Fibroblast of skin of left biceps (primary cell): ENCODE measurements at places on chromosomes 2 and 18.

- no peak for DNase-seq
Observed at GRCh38 chr18:33833842-33834241, 255.8 kb downstream of the ASXL3 start.

DNA sequence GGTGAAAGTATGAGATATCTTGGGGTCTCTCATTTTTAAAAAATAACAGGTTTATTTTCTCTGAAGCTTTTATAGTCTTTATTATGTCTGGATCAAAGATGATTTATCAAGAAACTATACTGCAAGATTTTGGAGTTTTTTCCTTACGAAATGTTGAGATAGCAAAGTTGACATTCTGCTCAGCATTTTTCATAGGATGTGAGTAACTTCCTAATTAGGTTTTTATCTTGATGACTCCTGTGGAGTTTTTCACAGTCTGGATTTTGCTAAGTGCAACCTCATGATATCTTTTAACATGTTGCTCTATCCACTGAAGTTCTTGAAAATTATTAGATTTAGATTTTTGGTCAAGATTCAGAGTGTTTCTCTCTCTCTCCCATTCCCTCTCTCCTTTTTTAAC lies 17.8 kb downstream of the TCF7L1 start:
- DNase-seq = no peak

DNA sequence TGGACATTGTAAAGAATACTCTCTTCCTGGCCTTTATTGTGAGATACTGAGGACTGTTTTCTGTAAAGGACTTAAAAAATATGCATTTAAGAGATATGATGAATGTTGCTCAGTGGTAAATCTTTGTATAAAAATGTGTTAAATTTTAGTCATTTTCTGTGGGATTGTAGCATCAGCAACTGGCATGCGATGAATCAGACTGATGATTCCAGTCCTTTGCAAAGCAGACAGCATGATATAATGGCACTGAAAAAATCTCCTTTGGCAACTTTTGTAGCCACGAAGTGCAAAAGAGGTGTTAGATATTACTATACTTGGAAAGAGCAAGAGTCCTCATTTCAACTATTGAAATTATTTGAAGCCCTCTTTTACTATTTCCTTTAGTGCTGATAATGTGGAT lies 678.7 kb downstream of the PLCL1 start:
- peak; percentile 40 for DNase-seq

GRCh38 chr2:190545555-190546385 lies 11.2 kb upstream of the NEMP2 start:
- no peak for DNase-seq

DNA sequence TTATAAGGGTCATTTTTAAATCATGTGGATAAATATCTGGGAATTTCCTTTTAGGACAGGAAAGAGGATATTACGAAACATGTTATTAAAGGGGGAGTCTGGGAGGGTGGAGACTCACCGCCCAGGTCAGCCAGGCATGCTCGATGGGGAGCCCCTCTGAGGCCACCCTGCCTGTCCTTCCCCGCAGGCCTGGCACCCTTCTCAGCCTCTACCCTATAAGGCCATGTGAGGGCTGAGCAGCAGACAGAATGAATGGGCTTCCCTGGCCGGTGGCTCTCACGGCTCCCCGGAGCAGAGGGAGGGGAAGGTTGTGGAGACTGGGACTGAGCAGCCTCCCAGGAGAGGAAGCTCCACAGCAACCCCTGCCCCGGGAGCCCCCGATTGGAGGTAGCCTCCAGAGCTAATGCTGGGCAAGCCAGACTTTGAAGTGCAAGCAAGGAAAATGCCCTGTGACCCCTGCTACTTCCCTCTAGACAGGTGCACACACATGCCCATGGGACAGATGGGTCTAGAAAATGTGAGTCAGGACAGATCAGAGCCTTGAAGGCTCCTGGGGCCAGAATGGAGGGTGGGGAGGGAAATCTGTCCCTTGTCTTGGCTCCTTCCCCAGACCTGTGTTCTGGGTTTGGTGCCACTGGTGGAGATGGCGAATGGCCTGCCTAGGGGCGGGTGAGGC lies 13.2 kb upstream of the ARMC9 start:
- no peak for DNase-seq

DNA sequence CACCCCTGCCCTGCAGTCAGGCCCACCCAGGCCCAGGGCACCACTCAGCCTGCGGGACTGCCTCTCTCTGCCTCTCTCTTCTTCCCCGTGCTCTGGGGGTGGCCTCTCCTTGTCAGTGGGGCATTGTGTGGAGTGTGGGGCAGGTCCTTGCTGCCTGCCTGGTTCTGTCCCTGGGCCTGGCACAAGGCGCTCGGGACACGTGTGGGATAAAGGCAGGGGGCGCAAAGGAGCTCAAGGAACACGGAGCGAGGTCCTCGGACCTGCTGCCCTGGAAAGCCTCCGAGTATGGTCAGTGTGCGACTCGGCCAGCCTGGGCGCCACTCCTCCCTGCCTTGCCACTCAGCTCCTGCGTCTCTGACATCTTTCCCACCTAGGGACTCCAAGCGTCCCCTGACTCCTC lies 262.2 kb downstream of the HDAC4 start:
- no peak for DNase-seq

DNA sequence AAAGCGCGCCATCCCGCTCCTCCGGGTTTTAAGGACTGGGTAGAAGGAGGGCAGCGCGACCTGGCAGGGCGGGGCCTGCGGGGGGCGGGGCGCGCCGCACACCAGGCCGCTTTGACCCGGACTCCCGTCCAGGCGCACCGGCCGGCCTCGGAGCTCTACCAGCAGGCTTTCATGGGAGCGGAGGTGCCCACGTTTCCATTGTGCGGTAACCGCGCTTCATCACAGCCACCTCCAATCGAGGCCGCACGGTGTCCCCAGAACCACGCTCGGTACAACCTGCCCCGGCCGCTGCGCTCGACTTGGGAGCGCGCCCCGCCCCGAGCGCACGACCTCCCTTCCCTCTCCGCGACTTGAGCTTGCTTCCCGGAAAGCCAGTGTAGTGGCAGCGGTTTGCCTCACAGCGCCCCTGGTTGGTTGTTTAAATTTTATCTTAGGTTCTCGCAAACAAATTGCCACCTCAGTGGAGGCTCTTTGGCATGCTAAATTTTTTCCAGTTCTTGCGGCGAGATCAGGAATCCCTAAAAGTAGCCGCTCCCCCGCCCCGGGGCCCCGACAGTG lies 280 bp upstream of the CYP1B1 start:
- peak; percentile 41 for DNase-seq

GRCh38 chr2:205708231-205708631 lies 25.9 kb downstream of the NRP2 start:
- DNase-seq = no peak

GRCh38 chr18:34807106-34807796 lies 97.2 kb downstream of the DTNA start:
- DNase-seq = no peak

- no peak for DNase-seq
Observed at GRCh38 chr2:74379851-74380789, at the start of gene DCTN1. DCTN1 (minus strand) TSS chr2:74380311; CDS start chr2:74380037, 274 bp downstream.

- no peak for DNase-seq
Observed at GRCh38 chr2:20425371-20425881, 21.4 kb upstream of the RHOB start.

DNA sequence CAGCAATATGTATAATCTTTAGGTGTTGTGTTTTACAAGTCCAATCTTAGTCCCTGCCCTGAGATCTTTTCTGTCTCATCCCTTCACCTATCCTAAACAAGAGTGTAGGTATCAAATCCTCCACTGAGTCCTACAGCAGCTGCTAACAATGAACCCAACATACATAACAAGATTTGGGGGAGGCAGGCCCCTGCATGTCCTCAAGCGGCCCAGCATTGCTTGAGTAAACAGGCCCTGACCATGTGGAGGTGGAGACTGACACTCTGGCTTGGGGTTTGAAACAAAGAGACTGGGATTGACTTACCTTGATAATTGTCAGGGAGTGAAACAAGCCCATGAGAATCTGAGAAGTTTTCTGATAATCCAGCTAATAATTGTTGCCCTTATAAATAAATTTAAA lies 213.4 kb downstream of the STK39 start:
- DNase-seq = no peak

DNA sequence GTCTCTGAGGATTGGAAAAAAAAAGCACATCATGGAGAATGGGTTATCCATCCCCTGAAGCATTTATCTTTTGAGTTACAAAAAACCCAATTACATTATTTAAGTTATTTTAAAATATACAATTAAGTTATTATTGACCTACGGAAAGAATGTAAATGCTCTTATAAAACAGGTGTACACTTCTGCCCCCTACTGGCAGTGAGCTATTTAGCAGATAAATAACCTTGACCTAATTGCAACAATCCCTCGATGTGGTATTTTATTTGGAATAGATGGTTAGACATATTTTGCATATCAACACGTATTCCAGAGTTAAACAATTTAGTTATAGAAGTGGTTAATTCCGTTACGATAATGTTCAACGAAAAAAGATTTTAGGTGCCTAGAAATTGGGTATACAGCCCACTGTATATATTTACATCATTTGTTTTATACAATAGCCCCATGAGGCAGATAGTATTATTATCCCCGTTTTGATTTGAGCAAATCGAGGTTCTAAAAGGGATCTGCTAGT lies 9.1 kb upstream of the DAW1 start:
- no peak for DNase-seq

DNA sequence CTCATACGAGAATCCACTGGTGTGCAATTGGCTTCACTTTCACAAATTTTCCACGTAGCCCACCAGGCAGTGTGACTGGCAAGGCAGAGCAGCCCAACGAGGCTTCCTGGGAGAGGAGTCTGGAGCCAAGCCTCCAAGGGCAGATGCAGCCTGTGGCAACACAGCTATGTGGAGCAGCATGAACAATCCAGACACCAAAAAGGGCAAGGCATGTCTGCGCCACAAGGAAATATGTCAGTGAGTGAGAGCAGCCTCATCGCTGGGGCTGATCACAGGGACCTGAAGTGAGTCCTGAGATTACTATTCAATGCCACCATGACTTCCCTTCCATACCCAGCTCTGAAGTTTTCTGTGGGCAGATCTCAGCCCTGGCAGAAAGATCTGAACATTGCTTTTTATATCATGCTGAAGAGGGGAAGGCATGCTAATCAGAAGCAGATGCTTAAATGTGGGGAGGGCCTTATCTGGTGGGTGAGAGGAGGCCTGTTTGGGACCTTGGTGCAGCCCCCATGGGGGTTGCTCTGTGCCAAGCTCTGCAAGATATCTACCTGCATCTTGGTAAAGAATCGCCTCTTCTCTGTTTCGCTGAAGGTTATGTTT lies 40.0 kb upstream of the PUM2 start:
- no peak for DNase-seq

GRCh38 chr2:32847734-32848133 lies 99.0 kb upstream of the LTBP1 start:
- no peak for DNase-seq

GRCh38 chr2:70663411-70663810 lies 104.6 kb downstream of the ADD2 start:
- DNase-seq = no peak

- no peak for DNase-seq
Observed at GRCh38 chr2:59777120-59777519, 776.3 kb downstream of the BCL11A start.

GRCh38 chr2:227848586-227848985 lies 22.8 kb upstream of the DAW1 start:
- DNase-seq = no peak

DNA sequence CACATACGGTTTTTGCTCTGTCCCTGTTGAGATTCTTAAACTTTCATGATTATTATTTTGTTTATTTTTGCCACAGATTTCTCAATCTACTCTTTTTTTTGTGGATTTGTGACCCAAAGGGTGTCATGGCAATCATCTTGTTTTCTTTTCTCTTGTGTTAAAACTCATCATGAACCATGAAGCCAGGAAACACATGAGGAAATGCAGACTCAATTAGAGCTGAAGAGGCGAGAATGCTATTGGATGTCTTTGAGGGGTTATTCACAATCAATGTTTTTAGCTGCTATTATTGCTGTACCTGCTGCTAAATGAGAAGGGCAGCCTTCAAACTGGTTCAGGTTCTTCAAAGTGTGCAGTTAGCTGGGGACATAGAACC lies 99.5 kb upstream of the MMADHC start:
- no peak for DNase-seq

DNA sequence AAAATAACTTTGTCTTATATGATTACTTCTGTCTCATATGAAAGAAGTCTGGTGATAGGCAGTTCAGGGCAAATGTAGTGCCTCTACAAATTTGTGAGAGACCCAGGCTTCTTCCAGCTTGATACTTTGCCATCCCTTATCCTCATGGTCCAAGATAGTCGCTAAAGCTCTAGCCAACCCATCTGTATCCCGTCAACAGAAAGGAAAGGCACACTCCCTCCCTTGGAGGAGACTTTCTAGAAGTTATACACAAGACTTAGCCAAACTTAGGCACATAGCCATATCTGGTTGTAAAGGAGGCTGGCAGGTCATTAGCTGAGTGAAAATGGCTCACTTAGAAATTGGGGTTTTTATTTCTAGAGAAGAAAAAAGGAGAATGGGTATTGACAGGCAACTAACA lies 14.3 kb upstream of the EHBP1 start:
- DNase-seq = no peak

GRCh38 chr2:216216951-216217903 lies 108.1 kb downstream of the XRCC5 start:
- no peak for DNase-seq

DNA sequence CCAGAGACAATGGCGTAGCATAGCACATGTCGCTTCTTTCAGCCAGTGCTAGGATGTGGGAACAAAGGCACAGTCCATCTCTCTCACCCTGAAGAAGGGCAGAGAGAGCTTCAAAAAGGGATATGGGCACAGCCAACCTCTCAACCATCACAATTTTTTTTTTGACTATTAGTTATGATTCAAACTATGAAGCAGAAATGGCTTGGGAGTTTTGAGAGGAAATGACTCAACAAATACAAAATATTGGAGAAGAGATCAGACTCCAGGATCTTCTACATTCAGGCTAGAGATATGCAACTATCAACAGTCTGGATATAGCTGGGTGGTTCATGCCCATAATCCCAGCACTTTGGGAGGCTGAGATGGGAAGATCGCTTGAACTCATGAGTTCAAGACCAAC lies 109.1 kb downstream of the MCFD2 start:
- no peak for DNase-seq

DNA sequence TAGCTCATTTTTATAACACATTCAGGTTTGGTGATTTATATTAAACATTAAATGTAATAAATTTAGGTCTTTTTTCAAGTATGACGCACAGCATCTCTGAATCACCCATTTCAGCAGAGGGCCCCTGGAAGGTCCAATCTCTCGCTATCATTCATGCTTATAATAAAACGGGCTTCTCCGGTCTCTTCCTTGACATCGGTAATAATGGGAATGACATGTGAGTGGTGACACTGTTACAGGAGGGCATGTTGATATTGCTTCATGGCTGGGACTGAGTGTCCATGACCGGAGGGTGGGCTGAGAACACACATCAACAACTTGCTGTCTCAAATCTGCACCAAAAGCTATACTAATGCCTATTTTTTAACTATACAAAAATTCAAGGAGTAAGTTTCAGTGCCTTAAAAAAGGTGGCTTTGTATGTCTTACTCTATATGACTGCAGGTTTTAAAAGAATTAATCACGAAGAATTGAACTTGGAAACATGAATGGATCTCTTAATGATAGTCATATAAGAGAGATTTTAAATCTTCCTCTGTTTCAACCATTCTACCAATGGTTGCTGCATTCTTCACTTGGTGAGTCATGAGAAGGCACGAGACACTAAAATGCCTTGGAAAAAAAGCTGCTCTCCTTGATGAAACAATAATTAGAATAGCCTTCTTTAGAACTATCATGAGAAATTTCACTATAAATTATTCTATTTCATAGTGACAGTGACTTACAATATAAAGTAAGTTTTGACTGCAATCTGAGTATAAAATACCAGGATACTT lies 101.9 kb upstream of the NRP2 start:
- no peak for DNase-seq

- no peak for DNase-seq
Observed at GRCh38 chr2:107466984-107467773, 359.5 kb upstream of the RGPD4 start.
